Fibroblast of lung (primary cell): ENCODE measurements at places on chromosomes 7 and 10.

GRCh38 chr7:113404245-113404644 is 285.9 kb upstream of the SMIM30 start:
- DNase-seq = no peak

GRCh38 chr7:30475580-30475979 is 3.0 kb downstream of the NOD1 start:
- peak; percentile 47 for DNase-seq

DNA sequence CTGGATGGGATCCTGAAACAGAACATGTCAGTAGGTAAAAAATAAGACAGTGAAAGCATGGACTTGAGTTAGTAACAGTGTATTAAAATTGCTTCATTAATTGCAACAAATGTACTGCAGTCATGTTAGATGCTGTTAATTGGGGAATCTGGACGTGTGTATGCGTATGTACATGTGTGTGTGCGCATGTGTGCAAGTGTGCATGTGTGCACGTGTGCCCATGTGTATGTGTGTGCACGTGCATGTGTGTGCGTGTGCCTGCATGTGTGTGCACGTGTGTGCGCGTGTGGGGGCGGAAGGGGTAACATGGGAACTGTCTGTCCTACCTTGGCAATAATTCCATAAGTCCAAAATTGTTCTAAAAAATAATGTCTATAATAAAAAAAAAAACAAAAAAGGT is 67.3 kb downstream of the SMURF1 start:
- no peak for DNase-seq

GRCh38 chr10:70551971-70552422 is 50.5 kb downstream of the PRF1 start:
- DNase-seq = peak; percentile 93

DNA sequence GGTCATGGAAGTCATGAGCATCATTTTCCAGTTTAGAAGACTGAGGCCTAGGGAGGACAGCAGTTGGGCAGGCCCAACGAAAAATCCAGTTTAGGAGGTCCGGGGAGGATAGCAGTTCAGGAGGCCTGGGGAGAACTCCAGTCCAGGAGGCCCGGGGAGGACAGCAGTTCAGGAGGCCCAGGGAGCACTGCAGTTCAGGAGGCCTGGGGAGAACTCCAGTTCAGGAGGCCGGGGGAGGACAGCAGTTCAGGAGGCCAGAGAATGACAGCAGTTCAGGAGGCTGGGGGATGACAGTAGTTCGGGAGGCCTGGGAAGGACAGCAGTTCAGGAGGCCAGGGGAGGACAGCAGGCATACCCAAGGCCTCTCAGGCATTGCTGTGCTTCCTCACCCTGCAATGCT is 453.4 kb downstream of the LRMDA start:
- DNase-seq = no peak

GRCh38 chr10:23190872-23191763 is 994 bp upstream of the PTF1A start:
- no peak for DNase-seq

GRCh38 chr7:151484971-151485707 is 34.6 kb downstream of the RHEB start:
- DNase-seq = peak; percentile 93

- peak; percentile 28 for DNase-seq
Observed at GRCh38 chr7:114392686-114393085, 21.9 kb upstream of the FOXP2 start.

DNA sequence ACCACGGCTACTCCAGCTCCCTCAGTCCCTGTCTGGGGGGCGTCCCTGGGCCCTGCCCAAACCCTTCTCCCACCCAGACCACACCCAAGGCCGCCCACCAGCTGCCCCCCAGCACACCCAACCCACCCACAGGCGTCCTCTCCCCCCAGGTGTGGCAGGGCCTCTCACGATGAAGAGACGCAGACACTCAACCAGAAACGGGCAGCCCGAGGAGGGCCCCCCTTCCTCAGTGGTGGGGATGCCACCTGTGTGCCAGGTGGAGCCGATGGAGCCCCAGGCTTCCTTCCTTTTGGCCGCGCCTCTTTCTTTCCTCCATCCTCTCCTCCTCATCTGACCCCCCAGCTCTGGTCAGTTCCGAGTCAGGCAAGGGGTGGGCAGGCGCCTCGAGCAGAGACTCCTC is 28.7 kb downstream of the ADGRA1 start:
- no peak for DNase-seq

GRCh38 chr10:11522821-11523245 is 88.6 kb downstream of the USP6NL start:
- peak; percentile 46 for DNase-seq

GRCh38 chr10:35092851-35093250 is 2.7 kb upstream of the CUL2 start:
- no peak for DNase-seq

- peak; percentile 64 for DNase-seq
Observed at GRCh38 chr7:107463139-107464078, 6.4 kb upstream of the GPR22 start.

DNA sequence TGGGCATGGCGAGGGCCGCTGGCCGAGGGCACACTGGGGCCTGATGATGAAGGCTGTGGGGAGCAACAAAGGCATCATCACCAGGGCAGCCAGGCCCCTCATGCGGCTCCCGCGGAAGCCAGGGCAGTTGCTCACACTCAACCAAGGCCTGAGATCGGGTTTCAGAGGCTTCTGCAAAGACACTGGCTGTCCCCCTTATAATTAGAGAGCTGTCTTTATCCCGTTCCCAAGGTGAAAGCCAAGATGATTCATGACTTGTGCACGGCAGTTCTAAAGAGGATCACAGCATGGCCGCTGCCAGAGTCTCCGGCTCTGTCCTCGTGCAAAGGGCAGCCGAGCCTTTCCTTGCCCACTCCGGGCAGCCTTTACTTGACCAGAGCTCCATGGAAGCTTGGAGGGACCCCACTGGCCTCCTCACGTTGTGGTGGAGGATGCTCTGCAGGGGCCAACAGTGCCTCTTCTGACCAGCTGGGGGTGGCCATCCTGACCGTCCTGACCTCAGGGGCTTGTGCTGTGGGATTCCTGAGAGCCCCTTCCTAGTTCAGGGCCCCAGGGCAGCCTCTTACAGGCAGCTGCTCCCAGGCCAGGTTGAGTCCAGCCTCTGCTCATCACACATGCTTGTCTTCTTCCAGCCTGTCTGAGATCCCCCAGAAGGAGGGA is 82.3 kb downstream of the PRKAG2 start:
- no peak for DNase-seq

GRCh38 chr7:157464111-157464970 is 127.5 kb downstream of the DNAJB6 start:
- DNase-seq = no peak

GRCh38 chr10:2968401-2969058 is 98.8 kb upstream of the PFKP start:
- DNase-seq = no peak

DNA sequence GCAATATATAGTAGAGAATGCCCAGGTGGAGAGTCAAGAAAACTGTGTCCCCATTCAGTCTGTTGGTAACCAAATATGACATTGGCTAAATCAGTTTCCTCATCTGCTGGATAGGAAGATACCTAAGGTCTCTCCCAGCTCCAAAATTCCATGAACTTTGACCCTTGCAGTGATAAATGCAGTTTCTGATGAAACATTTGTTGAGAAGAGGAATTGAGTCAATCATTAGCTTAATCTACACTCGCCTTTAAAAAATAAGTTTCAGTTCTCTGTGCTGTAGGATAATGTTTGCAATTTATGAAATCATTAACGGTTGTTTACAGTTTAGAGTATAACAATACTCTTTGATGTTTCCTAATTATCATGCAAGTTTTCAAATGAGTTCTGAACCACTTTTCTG is 38.0 kb upstream of the SLC25A13 start:
- DNase-seq = no peak
